ENCODE measurements at places on chromosomes 6 and 20.

DNA sequence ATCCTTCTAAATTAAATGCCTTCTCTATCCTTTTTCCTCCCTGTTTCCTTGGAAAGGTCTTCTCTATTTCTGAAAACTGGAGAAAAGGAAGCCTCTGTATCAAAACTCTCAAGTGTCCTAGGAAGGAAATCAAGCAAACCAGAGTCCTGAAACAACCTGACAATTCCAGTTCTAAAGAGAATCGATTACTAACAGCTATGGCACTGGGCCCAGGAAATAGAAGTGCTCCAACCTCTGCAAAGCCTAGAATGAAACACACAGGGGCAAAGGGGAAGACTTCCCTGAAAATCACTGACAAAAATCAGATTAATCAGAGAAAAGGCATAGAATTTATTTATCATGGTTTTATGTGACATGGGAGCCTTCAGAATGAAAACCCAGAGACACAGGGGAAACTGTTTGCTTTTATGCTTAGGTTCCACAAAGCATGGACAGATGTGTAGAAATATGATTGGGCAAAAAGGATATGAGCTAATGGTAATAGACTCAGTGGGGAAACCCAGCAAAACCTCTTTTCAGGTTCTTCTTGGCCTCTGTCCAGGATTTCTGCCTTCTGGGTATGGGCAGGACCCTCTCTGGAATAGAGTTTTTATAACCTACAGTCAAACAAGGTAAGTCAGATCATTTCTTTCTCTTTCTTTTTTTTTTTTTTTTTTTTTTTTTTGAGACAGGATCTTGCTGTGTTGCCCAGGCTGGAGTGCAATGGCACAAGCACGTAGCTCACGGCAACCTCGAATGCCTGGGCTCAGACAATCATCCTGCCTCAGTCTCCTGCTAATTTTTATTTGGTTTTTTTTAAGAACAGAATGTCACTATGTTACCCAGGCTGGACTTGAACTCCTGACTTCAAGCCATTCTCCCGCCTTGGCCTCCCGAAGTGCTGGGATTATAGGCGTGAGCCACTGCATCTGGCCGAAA is 91.7 kb downstream of the CD24 start:
- H3K36me3 ChIP-seq: peaks cover 4% of the 10 kb centered on the region
- H3K27ac ChIP-seq: peak overlapping the region; percentile 75
- no peak overlapping the region for H3K4me3 ChIP-seq
- H3K27me3 ChIP-seq: no peaks in the 10 kb centered on the region
- peak; percentile 63 for DNase-seq

- no peaks in the 10 kb centered on the region for H3K4me1 ChIP-seq
- no peak for DNase-seq
- no peaks in the 10 kb centered on the region for H3K36me3 ChIP-seq
- no peak overlapping the region for H3K27ac ChIP-seq
- peaks cover 94% of the 10 kb centered on the region for H3K27me3 ChIP-seq
These were observed 283.9 kb upstream of the RNF24 start for GRCh38 chr20:4299216-4299615.

DNA sequence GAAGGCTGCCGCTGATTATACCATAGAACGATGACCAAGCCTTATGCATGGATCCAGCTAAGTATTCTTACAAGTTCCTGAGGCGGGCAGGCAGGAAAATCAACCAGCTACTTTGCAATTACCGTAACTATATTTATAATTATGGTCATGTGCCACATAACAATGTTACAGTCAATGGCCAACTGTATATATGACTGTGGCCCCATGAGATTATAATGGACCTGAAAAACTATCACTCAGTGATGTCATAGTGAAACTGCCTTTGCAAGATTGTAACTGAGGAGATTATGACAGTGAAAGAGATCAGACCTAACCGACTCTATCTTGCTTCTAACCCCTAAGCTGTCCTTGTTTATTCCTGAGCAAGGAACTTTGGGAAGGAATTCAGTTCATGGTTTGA is 33.1 kb upstream of the FAM135A start:
- peaks cover 40% of the 10 kb centered on the region for H3K4me1 ChIP-seq
- no peaks in the 10 kb centered on the region for H3K36me3 ChIP-seq
- peak overlapping the region; percentile 43 for H3K27ac ChIP-seq
- DNase-seq: no peak
- H3K4me3 ChIP-seq: peak overlapping the region; percentile 54

- DNase-seq: no peak
- H3K4me3 ChIP-seq: no peak overlapping the region
- H3K4me1 ChIP-seq: no peaks in the 10 kb centered on the region
- H3K27me3 ChIP-seq: no peaks in the 10 kb centered on the region
- H3K27ac ChIP-seq: no peak overlapping the region
These were observed 218.0 kb downstream of the THBS2 start for GRCh38 chr6:169035385-169036240.

DNA sequence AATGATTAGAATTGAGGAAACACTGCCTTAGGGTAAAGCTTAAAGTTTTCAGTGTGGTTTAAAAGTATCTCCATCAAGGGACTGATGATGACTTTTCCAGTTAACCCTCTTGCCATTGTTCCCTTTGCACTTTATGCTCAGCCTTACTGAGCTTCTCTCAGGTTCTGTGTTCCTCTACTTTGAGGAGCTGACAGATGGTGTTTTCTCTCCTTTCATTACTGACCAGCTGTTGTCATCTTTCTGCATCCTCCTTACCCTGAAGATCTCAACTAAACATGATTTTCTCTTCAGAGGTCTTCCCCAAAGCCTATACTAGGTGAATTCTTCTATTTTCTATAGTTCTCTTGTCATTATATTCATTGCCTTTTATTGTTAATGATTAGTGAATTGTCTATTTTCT is 475.6 kb upstream of the SYNCRIP start:
- H3K36me3 ChIP-seq: no peaks in the 10 kb centered on the region
- H3K27ac ChIP-seq: no peak overlapping the region
- H3K4me1 ChIP-seq: no peaks in the 10 kb centered on the region

Data from Calu3 (cell line).